ENCODE measurements at places on chromosomes 1 and 21.

GRCh38 chr1:198883184-198883583 is 244.3 kb downstream of the PTPRC start:
- no peak for DNase-seq

DNA sequence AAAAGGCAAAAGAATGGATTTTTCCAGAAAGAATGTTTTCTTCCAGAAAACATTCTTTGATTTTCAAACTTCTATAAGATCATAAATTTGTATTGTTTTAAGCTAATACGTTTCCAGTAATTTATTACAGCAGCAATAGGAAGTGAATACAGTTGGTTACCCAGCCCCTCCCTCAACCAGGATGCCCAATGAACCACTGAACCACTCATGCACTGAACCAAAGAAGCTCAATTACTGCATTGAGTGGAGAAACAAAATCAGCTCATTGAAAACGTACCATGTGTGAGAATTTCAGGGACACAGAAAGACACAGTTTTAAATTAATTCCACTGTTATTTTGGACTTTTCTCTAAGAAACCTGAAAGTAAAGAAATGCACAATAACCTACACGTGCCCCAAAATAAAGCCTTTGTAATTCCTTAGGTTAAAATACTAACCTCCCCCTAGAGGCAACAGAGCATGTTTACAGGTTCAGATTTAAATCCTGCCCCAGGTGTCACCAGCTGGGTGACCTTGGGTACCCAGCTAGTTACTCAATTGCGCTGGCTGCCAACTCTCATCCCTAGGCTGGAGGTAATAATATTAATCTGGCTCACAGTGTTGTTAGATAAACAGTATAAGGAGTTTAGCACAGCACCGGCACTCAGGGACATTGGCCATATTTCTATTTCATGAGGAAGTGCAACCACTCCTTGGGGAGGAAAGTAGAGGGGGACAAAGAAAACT is 111.7 kb downstream of the NMNAT2 start:
- no peak for DNase-seq

DNA sequence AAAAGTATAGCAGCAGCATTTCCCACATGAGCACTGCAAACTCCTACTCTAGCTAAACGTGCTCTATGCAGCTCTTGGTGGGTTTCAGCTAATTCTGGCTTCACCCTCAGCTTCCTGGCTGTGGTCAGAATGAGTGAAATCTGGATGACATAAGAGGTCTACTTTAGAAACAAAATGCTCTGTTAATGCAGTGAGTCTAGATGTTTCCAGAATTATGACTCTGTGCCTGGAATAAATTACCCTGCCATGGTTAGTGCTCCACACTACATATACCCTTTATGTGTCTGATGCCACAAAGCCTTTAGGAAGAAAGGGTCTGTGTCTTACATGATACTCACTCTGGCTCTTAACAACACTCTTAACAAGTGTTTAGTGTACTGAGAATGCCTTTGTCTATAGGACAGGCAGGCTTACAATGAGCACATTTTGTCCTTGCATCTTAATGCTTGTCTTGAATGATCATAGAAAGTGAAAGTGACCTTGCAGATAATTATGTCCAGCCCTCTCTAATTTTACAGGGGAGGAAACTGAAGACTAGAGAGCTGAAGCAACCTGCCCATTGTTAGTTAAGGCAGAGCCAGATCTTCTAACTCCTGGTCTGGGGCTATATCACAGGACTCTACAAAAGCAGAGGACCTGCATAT is 9.2 kb downstream of the S100A10 start:
- DNase-seq: no peak

DNA sequence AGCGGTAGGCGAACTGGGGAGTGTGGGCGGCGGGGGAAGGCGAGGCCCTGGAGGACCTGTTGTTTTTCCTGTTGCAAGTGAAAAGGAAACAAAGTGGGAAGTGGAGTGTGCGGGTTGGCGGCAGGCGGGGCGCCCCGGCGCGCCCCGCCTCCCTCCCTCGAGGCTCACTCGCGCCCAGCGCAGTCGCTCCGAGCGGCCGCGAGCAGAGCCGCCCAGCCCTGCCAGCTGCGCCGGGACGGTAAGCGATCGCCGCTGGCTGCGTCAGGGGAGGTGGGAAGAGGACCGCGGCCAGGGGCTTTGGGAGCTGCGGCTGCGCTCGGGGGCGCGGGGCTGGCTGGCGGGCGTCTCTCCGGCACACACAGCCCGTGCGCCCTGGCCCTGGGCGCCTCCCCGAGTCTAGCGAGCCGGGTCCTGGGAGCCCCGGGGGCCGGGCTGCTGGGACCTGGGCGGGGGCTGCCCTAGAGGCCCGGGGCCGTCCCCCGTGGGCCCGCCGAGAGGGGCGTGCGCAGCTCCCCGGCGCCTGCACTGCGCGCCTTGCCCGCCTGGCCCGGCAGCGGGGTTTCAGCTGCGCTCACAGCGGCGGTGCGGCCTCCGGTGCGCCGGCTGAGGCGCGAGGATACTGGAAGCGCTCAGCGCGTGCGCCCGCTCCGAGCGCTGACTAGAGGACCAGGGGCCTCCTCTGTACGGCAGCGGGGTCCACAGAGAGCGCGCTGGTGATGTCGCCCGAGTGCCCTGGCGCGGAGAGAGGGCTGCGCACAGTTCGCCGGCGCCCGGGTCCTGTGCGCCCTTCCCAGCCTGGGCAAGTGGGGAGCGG is at the start of gene PIK3CD:
Gene PIK3CD, plus strand, starts transcription at position 167 of the 814 bp plus-strand sequence. CDS start 58,725 bp downstream, outside the sequence.
- peak; percentile 84 for DNase-seq

DNA sequence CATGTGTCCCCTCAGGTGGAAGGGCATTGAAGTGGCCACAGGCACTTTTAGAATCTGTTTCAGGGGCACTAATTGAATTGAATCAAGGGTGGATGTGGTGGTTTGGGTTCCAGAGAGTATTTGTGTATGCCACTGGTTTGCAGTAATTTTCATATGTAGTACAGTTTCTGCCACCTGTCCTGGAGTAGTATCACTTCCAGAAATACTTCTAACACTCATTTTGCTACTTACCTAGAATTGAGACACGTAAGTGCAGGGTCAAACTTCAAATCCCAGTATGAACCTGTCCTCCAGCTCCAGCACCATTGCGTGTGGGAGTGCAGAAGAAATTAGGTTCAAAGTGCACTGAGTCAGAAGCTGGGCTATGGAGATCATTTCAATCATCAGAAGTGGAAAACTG is 26.8 kb downstream of the RSPH1 start:
- no peak for DNase-seq

- DNase-seq: peak; percentile 93
These were observed at the start of gene TAF1A for GRCh38 chr1:222589462-222590302. Gene TAF1A (minus strand): TSS chr1:222589933.

DNA sequence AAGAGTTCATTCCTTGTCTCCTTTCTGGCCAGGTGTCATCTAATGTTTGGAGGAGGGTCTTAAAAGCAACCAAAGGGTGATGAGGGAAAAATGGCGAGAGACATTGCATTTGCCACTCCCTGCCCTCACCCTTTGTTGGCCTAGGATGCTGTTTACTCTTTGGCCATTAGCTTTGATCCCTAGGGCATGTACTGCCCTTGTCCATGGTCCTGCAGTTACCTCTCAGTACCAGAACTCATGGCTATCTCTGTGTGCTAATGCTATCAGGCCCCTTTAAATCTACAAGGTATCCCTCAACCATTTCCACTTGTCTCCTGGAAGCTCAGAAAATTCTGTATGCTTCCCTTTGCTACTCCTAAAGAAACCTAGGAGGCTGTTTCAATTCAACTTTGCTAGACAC is 424.8 kb upstream of the PLXNA2 start:
- no peak for DNase-seq

- DNase-seq: no peak
These were observed 76.8 kb downstream of the STUM start for GRCh38 chr1:226625326-226625725.

- DNase-seq: no peak
These were observed 19.9 kb downstream of the ALDH4A1 start for GRCh38 chr1:18882486-18882885.

DNA sequence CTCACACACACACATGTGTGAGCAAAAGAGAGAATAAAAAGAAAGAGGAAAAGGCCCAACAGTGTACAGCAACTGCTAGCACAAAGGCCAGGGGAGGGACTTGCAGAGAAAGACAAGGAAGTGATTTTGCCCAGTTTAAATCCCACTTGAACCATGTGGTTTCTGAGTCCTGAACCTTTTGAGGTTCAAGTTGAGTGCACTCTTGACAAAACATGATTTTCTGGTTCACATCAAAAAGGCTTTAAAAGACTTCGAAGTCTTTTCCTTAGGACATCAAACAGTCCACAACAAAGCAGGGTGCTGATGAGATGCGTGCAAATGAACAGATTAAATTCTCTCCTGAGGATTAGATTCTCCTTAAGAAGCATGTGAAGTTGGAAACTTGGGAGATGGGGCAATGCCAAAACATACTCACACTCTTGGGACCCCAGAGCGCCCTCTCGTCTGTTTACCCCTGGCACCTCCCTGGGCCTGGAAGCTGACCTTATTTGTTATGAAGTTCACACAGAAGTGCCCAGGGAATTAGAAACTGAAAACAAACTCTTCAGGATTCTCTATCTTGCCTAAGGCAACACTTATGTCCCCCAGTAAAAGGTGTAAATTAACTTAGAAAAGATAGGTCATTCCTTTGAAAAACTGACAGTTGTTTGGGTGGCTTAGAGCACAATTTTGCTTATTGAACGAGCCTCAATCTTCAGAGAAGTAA is 31.5 kb downstream of the RNF220 start:
- no peak for DNase-seq

DNA sequence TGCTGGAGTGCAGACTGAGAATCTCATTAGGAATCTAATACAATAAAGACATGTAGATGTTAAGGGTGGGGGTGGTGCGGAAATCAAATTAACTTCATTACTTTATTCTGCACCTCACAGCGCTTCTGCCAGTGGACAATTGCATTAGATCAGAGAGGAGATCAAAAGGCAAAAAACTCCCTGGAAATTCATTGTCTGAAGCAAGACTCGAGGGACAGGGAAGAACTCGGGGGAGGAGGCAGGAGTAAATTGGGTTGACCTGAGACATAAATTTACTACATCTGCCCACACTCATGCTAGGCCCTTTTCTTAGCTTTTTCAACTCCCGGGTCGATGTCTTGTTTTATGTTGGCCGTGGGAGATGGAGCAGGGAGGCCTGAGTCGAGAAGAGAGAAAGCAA is 315.4 kb downstream of the SPATA17 start:
- DNase-seq: no peak

- DNase-seq: no peak
These were observed 85.3 kb downstream of the SLC66A1 start for GRCh38 chr1:19397217-19397945.

- DNase-seq: no peak
These were observed 11.5 kb downstream of the KNCN start for GRCh38 chr1:46539972-46540371.

GRCh38 chr1:26535201-26535600 is 5.6 kb downstream of the RPS6KA1 start:
- DNase-seq: peak; percentile 46

DNA sequence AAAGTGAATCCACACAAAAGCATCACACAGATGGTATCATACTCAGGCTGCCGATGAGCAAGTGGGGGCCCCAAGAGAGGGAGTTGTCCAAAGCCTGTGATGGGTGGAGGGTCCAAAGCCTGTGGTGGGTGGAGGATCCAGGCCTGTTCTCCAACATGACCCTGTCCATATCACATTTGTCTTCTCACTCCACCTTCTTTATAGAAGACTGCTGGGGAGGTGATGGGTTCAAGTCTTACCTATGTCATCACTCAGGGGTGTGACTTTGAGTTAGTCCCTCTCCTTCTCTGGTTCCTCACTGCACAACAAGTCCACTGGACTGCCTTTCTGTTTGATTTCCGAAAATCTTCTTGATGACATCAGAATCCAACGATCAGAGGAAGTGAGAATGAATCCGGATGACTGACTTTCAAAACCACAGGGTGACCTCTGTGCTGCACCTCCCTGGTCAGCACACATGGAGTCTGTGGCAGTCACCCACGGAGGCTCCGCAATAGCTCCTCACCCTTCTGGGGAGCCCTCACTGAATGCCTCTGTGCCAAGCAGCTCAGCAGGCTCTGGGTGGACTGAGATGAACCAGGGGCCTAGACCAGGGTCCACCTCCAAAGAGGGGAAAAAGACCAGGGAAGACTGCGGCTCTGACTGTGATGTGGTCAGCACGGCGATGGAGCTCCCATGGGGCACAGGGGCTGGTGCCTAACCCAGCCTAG is 166.8 kb downstream of the HIVEP3 start:
- no peak for DNase-seq

- no peak for DNase-seq
These were observed 107.6 kb downstream of the TSEN15 start for GRCh38 chr1:184158896-184159681.

DNA sequence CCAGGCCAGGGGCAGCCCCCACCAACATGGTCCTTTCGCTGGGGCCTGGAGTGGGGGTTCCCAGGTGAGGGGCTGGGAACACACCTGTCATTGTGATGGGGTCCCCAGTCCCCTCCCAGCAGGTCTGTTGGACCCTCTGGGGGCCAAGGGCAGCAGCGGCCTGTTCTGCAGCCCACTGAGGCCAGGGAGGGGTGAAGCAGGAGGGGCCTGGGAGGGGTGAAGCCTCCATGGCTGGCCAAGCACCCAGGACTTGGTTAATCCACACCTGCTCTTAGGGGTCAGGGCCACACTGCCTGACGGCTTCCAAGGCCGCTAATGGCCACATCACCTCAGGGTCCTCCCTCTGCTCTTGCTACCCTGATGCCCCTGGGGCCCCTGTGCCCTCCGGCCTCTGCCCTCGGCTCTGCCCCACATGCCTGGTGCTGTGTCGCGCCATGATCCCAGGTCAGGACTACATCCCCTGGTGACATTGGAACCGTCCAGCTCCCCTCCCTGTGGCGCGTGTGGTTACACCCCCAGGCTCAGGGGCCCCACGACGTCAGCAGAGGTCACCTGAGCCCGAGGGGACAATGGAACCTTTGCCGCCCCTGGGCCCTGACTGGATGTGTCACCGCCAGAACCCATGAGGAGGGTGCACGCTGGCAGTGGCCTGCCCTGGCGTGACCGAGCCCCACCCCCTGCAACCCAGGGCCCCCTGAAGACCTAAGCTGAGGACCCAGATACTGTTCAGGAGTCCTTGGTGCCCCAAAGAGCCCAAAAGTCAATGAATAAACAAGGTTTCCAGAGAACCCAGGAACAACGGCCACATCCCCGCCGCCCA is 7.0 kb downstream of the TNFRSF18 start:
- peak; percentile 34 for DNase-seq

- no peak for DNase-seq
These were observed 26.2 kb upstream of the ID3 start for GRCh38 chr1:23585321-23586022.
